PC-3 (cell line): ENCODE measurements at places on chromosomes 1 and 21.

DNA sequence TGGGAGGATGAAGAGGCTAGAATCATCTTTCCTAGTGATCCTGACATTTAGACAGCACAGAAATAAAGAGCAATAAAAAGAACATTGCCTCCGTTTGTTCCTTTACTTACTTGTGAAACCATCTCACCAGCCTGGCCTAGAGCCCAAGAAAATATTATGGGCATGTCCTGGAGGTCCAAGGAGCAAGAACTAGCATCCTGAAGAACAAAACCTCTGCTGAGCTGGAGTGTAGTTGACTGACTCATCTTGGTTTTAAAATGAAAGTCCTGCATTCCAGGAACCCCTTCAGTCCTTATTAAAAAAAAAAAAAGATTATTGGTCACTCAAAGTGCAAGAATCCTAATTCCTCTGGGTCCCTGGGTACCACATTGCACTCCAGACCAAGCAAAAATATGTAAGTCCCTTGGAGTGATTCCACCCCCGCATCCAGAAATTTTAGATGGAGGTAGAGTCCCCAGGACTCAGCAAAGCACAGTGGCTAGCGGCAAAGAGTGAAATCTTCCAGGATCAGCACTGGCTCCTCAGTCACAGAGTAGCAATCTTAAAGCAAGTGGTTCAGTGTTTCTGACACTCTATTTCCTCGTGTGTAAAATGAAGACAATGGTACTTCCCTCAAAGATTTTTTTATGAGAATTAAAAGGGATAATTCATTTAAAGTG, 7.0 kb downstream of the SMCP start:
- peak; percentile 32 for DNase-seq

DNA sequence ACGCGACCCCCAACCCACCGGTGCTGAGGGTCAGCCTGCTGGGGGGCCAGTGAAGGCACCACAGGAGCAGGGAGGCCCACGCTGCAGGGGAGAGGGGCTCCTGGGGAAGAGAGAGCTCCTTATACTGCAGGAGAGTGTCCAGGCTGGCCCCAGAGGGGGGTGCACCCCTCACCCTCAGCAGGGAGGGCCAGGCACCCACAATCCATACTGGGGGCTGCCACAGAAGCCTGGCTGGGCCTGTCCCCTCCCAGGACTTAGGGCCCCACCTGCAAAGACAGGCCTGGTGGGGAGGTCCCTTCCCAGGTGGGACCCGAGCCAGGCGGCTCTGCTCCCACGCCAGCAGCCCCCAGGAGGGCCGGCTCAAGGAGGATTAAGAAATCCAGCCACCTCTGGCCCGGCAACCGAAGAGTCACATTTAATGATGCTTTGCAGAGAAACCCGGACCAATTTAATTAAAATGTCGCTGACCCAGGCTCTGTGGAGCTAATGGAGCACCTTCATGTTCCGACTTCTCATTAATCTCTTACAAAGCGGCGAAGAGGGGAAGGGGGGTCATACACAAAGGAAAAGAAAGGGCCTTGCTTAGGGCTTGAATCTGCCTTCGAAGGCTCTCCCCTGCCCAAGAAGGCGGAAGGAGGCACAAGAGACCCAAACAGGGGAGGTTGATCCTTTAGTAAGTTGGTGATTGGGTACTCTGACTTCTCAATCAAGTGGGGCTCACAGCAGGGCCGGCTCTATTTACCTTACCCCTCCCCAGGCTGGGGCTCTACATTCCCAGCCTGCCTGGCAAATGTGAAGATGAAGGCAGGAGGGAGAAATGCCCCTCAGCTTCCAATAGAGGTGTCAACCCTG, 25.0 kb downstream of the WNT9A start:
- no peak for DNase-seq

- DNase-seq, result no peak
Observed at GRCh38 chr1:65150583-65151263, 2.7 kb downstream of the AK4 start.

DNA sequence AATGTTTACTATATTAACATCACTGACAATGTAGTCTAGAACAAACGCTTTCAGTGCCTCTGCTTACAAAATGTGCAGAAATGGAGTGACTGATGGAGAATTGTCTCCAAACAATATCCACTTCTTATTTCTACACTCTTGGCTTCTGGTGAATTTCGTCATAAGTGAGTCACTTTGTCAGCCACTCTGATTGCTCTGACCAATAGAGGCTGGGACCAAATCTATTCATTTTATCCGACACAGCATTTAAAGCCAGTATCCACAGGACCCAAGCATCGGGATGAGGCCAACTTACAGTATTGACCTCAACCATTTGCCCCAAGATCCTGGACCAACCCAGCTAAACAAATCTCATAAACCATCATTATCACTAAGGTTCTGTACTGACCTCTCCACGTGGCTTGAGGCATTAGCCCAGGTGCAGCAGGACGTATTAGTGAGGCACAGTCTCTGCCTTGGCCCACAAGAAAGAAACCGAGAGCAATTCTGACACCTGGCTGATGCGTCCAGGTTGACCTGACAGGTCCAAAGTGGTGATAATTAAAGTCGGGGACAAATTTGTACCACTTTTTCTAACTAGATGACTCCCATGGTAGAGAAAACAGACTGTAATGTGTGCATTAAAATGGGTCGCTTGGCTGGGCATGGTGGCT, 53.3 kb upstream of the ERO1B start:
- no peak for DNase-seq

GRCh38 chr1:26287033-26287711, 7.3 kb downstream of the SH3BGRL3 start:
- no peak for DNase-seq

DNA sequence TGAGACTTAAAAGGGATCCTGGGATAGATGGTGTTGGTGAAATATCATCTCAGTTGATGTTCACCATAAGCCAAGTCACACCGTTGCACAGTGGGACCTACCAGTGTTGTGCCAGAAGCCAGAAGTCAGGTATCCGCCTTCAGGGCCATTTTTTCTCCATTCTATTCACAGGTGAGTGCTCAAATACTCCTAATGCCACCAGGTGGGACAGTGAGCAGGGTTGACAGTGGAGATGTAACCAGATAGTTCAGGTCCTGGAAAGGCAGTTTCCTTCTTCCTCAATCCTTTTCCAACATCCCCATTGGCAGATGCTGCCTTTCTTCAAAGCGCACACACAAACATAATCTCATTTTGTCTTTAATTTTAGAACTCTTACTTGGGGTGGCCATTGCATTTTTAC, 11.6 kb downstream of the CD160 start:
- peak; percentile 56 for DNase-seq

DNA sequence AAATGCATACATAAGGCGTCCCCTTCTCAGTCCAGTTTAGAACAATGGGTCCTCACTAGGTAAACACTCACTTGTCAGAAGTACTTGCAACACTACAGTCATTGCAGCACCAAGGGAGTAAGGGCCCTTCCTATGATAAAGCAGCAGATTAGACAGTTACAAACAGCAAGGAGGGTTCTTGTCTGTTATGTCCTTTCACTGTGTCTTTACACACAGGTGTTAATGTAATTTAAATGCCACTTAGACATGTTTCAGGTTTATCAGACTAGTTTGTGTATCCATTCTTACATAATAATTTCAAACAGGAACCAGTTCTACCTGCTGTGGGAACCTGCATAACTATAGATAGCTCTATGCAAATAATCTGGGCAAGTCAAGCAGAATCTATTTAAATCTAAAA, 105.6 kb upstream of the USH2A start:
- peak; percentile 49 for DNase-seq

GRCh38 chr1:37035014-37035691, 838 bp upstream of the GRIK3 start:
- DNase-seq, result no peak

DNA sequence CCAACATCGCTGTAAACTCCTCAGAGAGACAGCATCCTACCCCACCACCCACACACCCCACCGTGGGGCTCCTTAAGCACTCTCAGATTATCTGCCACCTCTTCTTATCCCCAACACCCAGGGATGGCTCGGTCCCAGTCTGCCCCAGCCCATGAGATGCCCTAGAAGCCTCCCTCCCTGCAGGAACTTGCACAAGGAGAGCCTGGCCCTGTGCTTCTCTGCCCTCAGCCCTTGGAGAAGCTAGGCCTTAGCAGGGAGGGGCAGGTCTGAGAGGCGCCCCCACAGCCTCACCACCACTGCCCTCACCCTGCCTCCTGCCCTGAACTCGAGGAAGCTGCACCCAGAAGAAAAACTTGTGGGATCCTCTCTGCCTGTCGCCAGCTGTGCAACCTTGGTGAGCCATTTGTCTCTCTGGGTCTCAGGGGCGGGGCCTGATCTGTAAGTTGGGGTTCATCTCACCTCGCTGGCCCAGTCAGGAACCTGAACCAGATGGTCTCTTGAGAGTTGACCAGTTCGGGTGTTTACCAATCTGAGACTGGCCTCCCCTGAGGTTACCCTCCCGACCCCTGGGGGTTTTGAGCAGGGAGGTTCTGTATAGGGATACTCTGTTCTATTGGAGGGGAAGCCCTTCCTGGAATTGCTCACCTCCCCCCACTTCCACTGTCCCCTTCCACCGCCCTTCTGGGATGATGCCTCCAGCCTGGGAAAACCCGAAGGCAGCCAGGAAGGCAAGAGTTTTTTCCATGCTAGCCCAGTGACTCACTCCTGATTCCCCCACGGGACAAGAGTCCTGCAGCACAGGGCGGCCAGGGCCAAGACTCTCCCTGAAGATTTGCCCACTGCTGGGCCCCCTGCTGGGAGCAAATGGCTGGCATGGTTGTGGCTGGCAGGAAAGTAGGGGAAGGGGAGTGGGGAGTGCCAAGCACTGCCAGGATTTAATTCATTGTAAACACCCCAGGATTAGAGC, at the start of gene S100A3:
Gene S100A3 (minus strand): TSS at position 537 of the 967 bp plus-strand sequence. CDS start 773 bp downstream, outside the sequence.
- peak; percentile 83 for DNase-seq

- DNase-seq, result no peak
Observed at GRCh38 chr1:154994591-154994990, 1.2 kb downstream of the LENEP start.

GRCh38 chr1:1230656-1231399, 973 bp downstream of the SDF4 start:
- peak; percentile 81 for DNase-seq

GRCh38 chr1:30263888-30264671, 459.3 kb downstream of the MATN1 start:
- DNase-seq, result no peak

GRCh38 chr1:204074274-204075138, 1.6 kb downstream of the SOX13 start:
- DNase-seq, result peak; percentile 51

GRCh38 chr1:201501812-201502510, 5.0 kb downstream of the CSRP1 start:
- no peak for DNase-seq

GRCh38 chr1:11764115-11764514, 2.1 kb downstream of the C1orf167 start:
- DNase-seq, result no peak

- peak; percentile 26 for DNase-seq
Observed at GRCh38 chr21:37765221-37765900, 150.9 kb downstream of the KCNJ6 start.

GRCh38 chr1:162475539-162476185, 22.0 kb upstream of the UHMK1 start:
- no peak for DNase-seq

- peak; percentile 91 for DNase-seq
Observed at GRCh38 chr1:87869567-87869966, 540.9 kb downstream of the LMO4 start.

- DNase-seq, result no peak
Observed at GRCh38 chr1:206705191-206705590, 20.5 kb downstream of the MAPKAPK2 start.

DNA sequence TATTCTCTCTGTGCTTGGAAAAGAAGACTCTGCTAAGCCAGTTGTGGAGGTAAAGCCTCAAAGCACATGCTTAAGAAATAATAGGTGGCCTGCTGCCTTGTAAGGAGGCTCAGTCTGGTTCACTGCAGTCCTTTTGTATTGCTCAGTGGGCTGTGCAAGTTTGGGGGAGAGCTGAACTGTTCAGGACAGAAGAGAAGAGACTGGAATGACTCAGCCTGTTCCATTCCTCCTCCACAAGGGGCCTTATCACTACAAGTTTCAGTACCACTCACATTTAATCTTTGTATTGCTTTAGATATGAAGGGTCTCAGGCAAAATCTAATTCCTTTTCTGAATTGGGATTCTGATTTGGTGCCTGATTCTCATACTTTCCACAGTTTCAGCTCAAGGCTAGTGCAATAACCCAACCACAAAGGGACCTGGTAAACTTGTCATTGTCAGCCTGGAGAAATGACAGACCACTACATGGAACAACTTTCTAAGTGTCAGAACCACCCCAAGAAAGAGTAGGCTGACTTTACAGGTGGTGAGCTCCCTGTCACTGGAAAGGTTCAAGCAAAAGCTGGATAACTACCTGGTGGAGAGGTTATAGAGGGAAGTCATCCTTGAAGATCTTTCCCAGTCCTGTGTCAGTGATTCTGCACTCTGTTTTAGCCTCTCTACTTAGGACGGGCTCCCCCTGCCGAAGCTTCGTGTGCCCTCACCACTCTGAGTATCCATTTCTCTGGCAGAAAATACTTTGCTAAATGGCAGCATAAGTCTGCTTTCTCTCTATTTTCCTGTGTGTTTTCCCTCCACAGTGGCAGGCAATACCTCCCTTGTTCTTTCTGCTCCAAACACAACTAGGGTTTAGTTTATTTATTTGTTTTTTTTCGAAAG, 162.9 kb upstream of the GJB5 start:
- peak; percentile 25 for DNase-seq

DNA sequence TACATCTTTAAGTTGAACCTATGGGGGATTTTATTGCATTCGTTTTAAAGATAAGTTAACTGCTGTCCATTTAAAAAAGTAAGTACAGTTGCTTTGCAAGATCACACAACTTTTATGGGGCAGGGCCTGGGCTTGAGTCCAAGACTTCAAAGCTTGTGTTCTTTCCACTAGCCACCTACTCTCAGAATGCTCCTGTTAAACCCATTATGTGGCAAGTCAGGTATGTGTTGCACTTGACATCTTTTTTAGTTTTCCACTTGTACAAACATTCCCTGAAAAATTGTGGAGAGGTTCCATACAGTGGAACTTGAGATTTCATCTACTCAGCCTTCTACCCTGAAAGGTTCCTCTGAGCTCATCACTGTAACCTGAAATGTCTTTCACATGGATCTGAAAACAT, 235.5 kb upstream of the SGIP1 start:
- DNase-seq, result peak; percentile 32

DNA sequence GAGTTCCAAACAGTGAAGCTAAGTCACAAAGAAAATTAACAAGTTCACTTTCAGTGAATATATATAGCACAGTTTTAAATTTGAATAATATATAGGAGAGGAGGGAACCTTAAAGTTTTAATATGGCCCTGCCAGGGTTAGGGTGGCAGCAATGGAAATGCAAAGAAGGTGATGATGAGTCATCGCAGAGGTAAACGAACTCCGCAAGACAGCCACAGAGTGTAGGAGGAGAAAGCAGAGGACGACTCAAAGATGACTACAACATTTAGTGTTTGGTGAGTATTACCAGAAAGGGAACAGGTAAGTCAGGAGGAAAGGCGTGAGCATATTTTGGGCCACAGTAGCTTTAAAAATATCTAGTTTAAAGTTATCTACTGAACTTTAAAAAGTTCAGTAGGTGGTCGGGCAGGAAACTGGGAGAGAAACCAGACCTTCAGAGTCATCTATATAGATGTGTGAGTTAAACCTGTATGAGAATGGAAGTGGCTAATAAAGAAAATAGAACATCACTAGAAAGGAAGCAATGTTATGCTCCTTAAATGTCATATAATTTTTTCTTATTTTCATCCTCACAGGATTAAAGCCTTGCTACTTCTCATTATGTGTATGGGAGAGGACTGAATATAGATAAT, 75.7 kb downstream of the UCHL5 start:
- peak; percentile 67 for DNase-seq
